ENCODE measurements at places on chromosomes 3 and 15. TPM values are rescaled to one million over a fixed set of nuclear protein-coding genes. Genes with fewer than 3 reads are reported as not detected.

The SLC51A gene
- total RNA-seq: not detected

The ANKRD34C gene
- total RNA-seq: not detected

The FMN1 gene
- total RNA-seq: 32.2 TPM

The SCN5A gene
- not detected for total RNA-seq

The GTF2A2 gene
- 51.1 TPM for total RNA-seq

The PRTG gene
- total RNA-seq: not detected

The CLEC3B gene
- total RNA-seq: 1.8 TPM

DNA sequence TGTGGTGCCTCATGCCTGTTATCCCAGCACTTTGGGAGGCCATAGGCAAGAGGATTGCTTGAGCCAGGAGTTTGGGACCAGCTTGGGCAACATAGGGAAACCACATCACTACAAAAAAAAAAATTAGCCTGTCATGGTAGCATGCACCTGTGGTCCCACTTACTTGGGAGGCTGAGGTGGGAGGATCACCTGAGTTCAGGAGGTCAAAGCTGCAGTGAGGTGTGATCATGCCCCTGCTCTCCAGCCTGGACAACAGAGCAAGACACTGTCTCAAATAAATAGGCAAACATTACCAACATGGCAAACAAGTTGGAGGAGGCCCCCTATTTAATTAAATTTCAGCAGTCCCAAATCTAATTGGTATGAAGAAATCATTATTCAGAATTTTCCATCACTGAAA is 143.6 kb downstream of the PGPEP1L start:
- DNase-seq: no peak

DNA sequence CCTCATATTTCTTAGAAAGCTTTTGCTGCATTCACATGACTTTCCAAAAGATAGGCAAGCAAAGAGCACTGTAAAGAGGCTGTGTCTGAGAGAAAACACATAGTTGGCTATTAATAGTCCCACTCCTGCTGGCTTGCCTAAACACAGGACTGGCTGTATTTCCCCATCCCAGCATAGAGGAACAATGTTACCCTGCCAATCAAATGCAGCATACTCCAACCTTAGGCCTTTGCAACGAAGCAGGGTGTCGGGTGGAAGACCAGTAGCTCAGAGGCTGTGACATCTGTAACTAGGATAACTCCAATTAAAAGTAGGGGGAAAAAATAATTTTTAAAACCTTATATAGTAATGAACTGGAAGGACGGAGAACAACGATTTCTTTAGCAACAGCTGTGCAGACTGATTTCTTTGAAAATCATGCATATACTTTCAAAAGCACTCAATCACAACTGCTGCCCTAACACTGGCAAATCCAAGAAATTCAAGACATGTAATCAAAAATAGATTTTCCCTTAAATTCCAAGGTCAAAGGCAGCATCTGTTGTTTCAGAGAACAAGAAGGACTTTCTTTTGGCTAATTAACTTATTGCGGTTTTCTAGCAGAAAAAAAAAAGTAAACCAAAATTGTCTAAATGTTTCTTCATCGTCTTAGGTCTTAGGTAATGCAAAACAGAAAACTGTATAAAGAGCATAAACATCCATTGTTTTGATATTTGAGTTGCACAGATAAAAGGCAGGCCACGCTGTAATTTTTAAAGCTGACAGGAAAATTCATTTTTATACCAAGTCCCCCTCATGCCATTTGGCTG is 139.3 kb downstream of the TNIK start:
- no peak for DNase-seq

- no peak for DNase-seq
These were observed 479.8 kb downstream of the SHQ1 start for GRCh38 chr3:72368331-72368975.

GRCh38 chr15:87609474-87609873 is 647.1 kb downstream of the NTRK3 start:
- no peak for DNase-seq

- no peak for DNase-seq
These were observed 179.4 kb downstream of the OPA1 start for GRCh38 chr3:193772422-193772763.

DNA sequence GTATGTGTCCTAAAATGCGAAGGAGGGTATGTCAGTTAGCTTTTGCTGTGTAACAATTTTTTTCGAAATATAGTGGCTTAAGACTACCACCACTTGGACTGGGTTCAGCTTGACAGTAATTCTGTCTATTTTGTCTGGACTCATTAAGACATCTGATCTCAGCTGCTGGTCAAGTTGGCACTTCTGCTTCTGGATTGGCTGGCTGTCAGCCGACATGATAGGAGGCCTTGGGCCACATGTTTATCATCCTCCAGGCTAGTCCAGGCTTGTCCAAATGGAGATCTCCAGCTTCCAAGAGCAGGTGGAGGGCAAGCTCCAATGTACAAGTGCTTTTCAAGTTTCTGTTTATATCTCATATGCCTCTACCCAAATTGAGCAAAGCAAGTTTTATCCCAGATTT is 95.9 kb downstream of the GALK2 start:
- no peak for DNase-seq

GRCh38 chr3:49703443-49703927 is 14.1 kb downstream of the RNF123 start:
- DNase-seq: peak; percentile 68

DNA sequence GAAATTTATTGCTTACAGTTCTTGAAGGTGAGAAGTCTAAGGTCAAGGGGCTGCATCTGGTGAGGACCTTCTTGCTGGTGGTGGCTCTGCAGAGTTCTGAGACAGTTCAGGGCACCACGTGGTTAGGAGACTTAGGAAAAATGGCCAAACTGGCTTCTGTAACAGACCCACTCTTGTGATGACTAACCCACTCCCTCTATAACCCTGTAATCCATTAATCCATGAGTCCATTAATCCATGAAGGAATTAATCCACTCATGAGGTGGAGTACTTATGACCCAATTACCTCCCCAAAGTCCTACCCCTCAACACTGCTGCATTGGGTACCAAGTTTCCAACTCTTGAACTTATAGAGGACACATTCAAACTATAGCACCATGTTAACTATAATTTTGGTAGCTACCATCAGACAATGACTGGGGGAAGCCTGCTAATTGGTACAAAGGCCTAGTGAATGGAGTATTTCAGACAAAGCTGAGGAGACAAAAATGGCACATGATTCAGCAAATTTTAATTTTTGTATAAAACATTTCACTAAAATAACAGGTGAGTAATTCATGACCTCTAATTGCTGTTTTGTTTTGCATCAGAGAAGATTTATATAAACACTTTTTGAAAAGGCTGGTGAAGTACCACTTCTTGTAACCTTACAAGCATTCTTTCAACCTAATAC is 374.1 kb upstream of the TBL1XR1 start:
- no peak for DNase-seq

DNA sequence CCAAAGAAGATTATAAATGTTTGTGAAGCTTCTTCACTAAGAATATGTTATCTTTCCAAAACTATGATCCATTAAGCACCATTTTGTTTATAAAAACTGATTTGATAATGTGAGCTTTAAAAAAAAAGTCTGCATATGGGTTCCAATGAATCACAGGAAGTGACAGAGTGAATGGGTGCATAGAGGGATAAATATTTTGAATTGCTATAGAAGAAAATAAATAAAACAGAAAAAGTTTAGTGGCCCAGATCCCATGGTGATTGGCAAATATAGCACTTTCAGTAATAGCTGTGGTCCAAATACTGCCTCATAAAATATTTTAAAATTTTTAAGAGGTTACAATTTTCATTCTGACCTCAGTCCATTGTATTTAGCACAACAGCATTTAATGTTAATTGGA is 19.2 kb downstream of the CPA3 start:
- no peak for DNase-seq

GRCh38 chr15:69881302-69881670 is 216.4 kb downstream of the TLE3 start:
- DNase-seq: no peak

DNA sequence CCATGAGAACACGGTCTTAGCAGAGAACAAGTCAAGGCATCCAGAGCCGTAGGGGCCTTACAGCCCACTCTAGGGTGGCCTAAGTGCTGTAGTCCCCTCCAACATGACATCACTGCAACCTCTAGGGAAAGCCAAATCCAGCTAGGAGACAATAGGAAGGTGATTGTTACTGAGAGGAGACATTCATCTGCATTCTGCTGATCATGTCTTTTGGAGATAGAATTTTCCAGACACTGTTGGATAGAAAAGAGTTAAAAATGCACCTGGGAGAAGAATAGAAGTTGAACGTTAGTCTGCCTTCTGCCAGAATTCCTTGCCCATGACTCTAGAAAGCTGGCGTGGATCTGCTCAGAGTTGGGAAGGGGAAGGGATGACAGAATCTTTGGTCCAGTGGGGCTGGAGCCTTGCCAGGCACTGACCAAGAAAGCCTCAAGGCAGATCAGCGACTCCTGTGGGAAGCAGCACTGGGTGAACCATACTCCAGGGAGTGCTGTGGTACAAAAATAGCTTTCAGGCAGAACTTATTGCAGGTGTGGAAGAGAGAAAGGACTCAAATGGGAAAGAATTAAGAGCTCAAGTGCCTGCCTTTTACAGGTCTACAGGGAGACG is 44.8 kb upstream of the RAF1 start:
- DNase-seq: no peak

DNA sequence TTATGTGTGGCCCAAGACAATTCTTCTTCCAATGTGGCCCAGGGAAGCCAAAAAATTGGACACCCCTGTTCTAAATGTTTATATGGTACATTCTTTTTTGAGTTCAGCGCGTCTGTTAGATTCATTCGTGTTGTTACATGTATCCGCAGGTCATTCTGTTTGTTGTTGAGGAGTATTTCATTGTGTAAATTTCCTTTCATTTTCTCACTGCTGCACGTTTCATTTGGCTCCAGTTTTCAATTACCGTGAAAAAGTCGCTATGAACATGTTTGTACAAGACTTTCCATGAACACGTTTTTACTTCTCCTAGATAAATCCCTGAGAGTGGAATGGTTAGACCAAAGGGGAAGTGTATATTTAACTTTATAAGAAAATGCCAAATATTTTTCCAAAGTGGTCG is 7.5 kb upstream of the OPA1 start:
- no peak for DNase-seq

- no peak for DNase-seq
These were observed 71.3 kb upstream of the CTXND1 start for GRCh38 chr15:80323285-80323684.

DNA sequence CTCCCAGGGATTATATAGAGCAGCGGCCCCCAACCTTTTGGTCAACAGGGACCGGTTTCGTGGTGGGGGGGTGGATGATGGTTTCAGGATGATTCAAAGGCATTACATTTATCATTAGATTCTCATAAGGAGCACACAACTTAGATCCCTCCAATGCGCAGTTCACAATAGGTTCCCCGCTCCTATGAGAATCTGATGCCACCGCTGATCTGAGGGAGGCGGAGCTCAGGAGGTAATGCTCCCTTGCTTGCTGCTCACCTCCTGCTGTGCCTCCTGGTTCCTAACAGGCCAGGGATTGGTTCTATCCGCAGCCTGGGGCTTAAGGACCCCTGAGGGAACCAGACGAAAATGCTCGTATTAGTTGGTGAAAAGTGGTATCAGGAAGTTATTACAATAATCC is 1.3 kb upstream of the HACD2 start:
- DNase-seq: no peak

DNA sequence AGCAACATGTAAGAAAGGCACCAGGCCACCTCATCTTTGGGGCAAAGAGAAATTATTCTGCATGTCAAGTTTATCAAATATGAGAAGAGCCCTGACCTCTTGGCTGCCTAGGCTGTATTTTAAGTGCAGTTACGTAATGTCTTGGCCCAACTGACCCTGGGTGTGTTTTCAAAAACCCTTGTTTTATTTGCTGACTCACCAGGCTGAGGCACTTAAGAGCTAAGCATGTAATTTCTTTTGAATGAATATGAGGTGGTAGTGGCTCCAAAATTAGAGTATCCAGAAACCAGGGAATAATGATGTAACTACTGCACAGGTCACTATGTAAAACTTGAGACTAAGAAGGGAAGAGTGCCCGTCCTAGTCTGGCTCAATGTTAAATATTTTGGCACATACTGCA is 24.3 kb downstream of the PGPEP1L start:
- no peak for DNase-seq

DNA sequence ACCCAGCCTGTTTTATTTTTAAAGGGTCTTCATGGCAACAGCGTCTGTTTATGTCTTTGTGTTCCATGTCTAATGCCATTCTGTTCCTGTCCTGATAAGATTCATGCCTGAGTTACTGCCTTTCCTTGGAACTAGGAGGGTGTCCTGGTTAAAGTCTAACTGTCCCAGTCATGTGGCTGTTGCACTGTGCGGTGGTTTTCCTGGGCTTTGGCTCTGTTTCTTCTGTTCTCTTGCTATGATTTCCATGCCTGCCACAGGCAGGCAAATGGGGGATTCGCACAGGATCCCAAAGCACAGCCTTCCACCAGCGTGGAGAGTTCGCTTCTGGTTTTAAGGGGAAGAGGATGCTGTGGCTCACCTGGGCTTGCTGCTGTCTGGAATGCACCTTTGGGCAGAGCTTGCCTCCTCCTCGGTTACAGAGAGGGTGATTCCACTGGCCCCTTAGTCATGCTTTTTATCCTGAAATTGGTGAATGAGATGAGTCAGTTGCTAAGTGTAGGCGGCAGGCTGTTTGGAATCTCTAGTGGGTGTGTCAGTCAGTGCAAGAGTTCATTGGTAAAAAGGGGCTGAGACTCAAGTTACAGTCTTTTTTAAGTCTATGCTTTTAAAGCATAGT is 86.8 kb downstream of the CCK start:
- no peak for DNase-seq
